Cortex of kidney (tissue), 1 donor: ENCODE measurements at places on chromosomes 3 and 15.

GRCh38 chr3:106001923-106002322, 133.1 kb upstream of the CBLB start:
- no peak for DNase-seq

GRCh38 chr3:18438586-18438985, 13.4 kb upstream of the SATB1 start:
- no peak for DNase-seq

DNA sequence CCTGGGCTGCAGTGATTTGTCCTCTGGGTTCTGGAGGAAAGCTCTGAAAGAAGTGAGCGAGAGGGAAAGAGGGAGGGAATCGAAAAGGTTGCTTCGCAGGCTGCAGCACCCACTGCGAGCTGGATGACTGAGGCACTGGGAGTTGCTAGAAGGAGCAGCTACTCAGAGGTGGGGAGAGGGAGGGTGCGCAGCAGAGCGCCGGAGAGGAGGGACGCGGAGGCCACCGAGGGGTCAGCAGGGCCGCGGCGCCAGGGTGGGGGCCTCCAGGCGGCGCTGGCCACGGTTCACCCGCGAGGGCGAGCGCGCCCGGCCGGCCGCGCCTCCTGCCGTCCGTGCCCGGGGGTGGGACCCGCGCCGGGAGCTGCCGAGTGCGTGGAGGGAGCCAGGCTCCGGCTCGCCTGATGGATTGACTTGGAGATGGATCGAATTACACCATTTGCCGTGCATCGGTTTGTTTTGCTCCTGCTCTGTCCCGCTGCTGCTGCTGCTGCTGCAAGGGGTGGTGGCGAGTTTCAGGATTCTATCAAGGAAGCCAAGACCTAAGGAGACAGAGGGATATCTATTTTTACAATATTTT, at the start of gene SEMA6D:
Gene SEMA6D (plus strand): TSS at position 470 of the 577 bp plus-strand sequence. CDS start 42,294 bp downstream, outside the sequence.
- DNase-seq, result no peak

DNA sequence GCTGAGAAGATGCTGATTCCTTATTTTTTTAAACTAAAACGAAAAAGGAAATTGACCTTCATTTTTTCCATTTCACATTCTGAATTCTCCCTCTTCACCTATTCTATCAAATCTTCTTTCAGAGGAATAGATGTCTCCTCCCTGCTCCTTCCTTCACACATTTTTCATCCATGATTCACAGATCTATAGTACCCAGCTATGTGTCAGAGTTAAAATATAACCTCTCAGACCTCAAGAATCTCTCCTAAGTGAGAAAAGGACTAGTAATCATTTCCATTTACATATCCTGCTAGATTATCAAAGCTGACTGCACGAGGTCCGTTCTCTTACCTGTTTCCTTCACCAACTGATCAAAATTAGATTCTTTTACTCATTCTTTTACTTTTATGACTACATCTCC, 1297.6 kb upstream of the ALCAM start:
- no peak for DNase-seq

DNA sequence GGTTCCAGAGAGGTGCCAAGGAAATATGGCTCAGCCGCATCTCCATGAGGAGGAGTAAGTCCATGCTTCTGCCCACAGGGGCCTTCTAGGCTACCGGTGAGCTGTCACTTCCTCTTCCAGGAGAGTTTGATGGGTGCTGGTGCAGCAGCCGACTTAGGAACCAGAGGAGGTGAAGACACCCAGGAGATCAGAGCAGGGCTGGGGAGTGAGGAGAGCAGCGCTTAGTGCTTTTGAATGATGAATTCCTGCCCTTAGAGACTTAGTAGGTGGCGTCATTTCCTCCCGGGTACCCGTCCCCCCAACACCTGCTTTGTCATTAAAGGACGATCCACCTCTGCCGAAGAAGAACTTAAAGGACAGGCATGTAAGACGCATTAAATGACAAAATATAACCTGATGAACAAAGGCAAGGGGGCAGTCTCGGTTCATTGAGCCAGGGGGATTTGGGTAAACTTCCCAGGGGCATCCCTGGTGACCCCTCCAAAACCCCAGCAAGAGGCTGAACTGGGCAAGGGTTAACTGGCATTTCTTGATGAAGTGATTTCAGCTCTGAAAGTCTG, 67.6 kb downstream of the HES1 start:
- no peak for DNase-seq

DNA sequence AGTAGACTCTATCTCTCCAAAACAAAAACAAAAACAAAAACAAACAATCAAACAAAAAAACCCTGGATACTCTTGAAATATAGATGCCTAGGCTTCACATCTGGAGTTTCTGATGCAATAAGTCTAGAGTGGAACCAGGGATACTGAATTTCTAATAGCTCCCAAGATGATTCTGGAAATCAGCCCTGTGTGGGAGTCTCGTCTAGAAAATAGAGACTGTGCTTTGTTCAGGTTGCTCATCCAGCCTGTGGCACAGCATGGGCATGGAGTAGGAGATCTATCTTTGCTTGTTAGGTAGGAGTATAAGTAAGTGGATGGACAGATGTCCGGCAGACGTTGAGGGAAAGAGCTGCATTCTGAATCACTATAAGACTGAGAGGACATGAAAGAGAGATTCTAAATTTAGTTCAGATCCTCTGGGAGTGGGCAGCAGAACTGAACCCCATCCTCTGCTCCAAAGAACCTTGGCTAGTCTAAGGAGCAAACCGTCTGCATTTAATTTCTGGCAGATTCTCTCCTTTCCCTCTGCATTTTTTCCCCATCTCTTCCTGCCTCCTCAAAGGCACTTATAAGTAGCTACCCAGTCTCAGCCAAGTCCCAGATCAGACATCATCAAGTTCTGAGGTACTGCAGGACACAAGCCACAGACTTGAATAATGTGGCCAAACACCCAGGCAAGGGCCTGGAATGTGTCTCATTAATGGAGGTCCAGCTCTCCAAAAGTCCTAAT, 92.6 kb upstream of the STRIT1 start:
- DNase-seq, result no peak

DNA sequence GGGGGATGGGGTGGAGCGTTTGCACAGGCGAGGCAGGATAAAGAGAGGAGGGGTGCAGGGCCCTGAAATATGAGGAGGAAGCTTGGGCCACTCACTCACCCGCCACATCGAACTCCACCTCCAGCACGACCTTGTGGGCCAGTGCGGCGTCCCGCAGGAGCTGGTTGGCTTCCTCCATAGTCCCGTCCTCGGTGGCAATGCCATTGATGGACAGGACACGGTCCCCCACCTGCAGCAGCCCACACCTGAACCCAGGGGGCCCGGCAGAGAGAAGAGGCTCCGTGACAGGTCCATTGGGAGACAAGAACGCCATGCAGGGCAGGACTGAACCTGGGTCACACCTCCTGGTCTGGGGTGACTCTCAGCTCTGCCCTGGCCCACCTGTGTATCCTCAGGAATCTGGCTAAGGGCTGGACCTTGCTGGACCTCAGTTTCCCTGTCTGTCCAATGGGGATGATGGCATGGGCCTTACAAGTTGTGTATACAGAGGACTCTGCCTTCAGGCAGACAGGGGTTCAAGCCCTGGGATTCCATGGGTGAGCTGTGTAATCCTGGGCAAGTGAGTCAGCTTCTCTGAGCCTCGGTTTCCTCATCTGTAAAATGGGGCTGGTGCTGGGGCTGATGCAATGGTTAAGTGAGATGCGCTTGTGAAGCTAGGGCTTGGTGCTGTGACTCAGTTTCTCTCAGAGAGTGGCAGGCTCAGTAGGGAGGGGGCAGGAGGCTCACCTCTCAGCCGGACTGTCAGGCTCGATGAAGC, 26.4 kb downstream of the GRIP2 start:
- DNase-seq, result no peak

DNA sequence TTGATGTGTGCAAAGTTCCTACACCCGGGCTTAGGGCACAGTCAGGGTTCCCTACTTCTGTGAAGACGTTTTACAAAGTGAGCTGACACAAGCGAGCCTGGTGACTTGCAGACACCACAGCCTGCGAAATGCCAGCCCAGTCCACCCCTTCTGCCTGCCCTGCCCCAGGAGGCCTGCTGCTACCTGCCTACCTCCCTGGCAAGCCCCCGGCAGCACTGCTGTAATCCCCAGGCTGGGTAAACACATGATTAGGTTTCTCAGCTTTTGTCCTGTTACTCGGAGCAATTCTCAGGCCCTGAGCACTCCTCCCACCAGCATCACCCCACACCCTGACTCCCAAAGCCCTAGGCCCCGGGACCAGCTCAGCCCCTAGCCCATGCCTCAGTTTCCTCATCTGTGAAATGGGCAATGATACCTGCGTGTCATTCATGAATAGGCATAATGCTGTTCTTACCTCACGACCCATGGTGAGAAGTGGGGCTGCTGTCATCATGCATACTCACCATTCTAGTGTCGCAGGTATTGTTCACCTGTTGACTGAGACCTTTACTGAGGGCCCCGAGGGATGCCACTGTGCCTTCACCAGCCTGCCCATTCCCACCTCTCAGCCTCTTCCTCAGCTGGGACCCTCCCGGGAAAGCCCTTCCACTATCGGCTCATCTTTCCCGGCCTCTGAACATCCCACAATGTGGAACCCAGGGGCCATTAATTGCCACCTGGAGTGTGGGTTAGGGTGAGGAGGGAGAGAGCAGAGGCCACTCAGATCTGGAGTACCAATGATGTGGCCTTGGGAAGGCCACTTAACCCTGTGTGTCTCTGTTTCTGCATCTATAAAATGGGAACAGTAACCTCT, 31.5 kb upstream of the SLC6A6 start:
- no peak for DNase-seq

- no peak for DNase-seq
Observed at GRCh38 chr3:11001020-11001657, 8.6 kb downstream of the SLC6A1 start.

DNA sequence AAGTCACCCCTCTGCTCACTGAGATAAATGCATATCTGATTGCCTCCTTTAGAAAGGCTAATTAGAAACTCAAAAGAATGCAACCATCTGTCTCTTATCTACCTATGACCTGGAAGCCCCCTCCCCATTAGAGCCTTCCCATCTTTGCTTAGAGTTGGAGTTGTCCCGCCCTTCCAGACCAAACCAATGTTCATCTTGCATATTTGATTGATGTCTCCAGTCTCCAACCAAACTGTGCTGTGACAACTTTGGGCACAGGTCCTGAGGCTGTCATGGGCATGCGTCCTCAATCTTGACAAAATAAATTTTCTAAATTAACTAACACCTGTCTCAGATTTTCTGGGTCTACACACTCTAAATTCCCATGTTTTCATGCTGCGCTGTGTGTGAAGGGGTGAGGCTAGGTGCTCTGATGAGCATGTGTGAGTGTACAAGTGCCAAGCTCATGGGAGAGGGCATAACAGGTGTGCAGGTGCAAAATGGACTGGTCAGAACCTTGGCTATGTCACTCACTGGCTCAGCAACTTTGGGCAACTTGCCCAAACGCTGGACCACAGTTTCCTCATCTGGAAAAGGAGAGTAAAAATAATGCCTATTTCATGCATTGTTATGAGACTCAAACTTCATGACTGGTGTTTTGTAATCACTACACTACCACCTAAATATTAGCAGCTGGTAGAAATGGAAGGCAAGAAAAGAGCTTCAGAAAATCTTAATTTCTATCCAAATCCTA, 7.2 kb downstream of the DAPK2 start:
- no peak for DNase-seq

- no peak for DNase-seq
Observed at GRCh38 chr3:164488893-164489292, 589.4 kb downstream of the SI start.

GRCh38 chr15:90924375-90924774, 8.0 kb downstream of the HDDC3 start:
- DNase-seq, result no peak

GRCh38 chr3:170699158-170700053, 113.5 kb upstream of the SLC7A14 start:
- no peak for DNase-seq

GRCh38 chr15:29569533-29570092, 252.7 kb downstream of the TJP1 start:
- DNase-seq, result no peak

- no peak for DNase-seq
Observed at GRCh38 chr15:69631005-69631404, 178.4 kb downstream of the RPLP1 start.

GRCh38 chr3:37810848-37811247, 50.8 kb upstream of the CTDSPL start:
- no peak for DNase-seq

GRCh38 chr3:140170612-140171011, 235.6 kb downstream of the CLSTN2 start:
- no peak for DNase-seq

GRCh38 chr15:42053010-42053409, 32.2 kb upstream of the PLA2G4E start:
- no peak for DNase-seq

DNA sequence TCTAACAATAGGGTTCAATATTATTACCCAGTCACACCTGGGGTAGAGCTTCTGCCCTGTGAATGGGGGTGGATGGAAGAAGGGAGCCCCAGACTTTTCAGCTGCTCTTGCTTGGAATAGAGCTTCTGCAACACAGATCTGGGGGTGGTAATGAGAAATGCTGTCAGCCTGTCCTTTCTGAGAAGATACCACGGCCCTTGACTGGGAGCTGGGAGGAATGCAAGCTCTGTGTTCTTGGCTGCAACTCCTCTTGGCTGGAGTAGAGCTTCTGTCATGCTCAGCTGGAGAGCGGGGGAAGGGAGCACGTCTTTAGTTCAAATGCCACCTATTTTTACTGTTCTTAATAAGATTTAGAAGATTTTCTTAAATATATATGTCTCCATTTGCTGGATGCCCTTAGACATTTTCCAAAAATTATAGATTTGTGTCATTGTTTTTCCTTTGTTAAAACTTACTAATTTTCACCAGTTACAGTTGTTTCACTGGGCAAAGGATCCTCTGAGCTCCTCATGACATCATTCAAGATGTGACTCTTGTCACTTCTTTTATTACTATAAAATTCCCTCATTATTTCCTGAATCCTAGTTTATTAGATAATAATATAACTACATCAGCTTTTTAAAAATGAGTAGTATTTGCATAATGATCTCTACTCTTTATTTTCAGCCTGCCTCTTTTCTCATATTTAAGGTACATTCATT, 180.0 kb upstream of the TGFBR2 start:
- no peak for DNase-seq

DNA sequence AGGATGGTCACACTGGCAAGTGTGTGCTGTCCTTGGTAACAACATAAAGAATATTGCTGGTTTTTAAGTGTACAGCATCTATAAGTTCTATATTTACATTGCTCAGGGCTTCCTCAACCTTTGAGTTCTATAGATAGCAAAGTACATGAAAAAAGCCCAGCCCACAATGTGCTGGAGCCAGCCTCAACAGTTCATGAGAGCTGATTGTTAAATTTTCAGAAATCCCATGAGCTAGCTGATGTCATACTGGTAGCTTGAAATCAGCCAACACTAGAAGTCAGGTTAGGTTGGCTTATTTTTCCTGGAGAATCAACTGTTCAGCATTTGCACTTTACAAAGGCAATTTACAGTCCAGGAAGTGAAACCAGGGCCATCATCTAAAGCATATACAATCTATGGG, 102.8 kb downstream of the STRIT1 start:
- no peak for DNase-seq

- no peak for DNase-seq
Observed at GRCh38 chr3:5769825-5770224, 582.3 kb downstream of the EDEM1 start.
